Posterior cingulate gyrus (tissue), 11 donors: ENCODE measurements at places on chromosomes 1 and 21.
A peak's percentile ranks its signal among the peaks of the same experiment; 100 is the strongest.

DNA sequence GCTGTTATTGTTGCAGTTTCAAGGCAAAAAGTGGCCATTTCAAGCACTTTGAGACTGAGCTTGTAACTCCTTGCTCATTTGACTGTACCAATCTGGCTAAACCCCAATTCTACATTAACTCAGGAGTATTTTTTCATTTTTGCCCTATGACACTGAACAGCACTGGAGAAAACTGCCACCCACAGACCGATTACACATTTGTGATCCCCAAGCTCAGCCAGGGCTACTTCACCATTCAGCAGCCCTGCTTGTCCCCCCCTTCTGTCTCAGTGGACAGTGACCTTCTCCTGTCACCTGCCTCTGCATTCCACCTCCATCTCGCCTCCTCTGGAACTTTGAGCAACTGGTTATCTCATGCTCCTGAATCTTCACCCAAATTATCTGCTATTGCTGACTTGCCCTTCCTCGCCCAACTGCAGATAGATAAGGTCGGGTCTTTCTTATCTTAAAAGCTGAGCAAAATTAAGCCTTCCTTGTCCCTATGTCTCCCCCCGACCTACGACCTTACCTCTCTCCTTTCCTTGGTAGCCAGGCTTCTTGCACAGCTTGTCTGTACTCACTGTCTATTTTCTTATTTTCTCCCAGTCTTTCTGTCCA is 25.3 kb downstream of the SPATA46 start:
- DNase-seq, result no peak

GRCh38 chr1:231515748-231516147 is 12.7 kb upstream of the TSNAX start:
- DNase-seq, result no peak

GRCh38 chr1:247079141-247079874 is 697 bp upstream of the ZNF670 start:
- no peak for DNase-seq

GRCh38 chr1:211017075-211017718 is 116.8 kb downstream of the KCNH1 start:
- DNase-seq, result no peak

- DNase-seq, result no peak
Measured at GRCh38 chr1:243394601-243395464, 139.0 kb downstream of the SDCCAG8 start.

DNA sequence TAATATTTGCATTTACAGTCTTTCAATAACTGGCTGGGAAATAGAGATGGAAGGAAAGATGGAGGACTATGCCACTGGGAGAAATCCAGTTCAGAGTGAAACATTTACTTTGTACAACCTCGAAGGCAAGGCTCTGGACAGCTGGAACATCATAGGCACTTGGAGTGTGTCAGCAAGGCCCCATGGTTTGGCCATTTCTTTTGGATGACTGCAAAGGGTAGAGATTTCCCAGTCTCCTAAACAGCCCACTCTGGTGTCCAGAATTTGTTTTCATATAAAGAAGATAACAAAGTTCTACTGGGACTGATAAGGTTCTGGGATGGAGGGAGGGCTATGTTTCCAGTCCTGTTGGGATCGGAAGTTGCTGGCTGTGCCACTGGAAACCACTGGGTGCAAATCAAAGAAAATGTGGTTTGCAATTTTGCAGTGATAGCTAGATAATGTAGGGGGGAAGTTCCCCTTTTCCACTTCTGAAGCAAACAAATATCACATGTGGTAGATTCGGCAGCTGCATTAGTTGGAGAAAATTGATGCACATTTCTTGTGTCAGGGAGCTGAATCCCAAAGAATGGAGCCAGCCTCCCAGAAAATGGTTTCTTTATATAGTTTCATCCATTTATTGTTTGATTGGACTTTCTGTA is 16.2 kb downstream of the KCND3 start:
- DNase-seq, result no peak

DNA sequence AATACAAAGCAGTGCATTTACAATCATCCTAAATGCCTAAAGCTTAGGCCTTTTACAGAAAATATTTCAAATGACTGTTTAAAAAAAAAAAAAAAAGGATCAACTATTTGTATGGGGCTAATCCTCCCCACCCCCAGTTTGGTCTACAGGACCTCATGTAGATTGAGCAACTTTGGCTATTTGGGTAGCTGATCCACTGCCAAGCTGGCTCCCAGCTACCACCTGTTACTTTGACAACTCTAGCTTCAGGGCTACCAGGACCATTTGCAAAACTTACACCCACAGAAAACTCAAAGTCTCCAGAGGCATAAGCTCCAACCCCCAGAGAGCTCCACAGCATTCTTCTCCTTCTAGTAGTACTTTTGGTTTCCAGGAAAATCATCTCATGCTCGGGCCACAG is 29.4 kb downstream of the JAK1 start:
- no peak for DNase-seq

DNA sequence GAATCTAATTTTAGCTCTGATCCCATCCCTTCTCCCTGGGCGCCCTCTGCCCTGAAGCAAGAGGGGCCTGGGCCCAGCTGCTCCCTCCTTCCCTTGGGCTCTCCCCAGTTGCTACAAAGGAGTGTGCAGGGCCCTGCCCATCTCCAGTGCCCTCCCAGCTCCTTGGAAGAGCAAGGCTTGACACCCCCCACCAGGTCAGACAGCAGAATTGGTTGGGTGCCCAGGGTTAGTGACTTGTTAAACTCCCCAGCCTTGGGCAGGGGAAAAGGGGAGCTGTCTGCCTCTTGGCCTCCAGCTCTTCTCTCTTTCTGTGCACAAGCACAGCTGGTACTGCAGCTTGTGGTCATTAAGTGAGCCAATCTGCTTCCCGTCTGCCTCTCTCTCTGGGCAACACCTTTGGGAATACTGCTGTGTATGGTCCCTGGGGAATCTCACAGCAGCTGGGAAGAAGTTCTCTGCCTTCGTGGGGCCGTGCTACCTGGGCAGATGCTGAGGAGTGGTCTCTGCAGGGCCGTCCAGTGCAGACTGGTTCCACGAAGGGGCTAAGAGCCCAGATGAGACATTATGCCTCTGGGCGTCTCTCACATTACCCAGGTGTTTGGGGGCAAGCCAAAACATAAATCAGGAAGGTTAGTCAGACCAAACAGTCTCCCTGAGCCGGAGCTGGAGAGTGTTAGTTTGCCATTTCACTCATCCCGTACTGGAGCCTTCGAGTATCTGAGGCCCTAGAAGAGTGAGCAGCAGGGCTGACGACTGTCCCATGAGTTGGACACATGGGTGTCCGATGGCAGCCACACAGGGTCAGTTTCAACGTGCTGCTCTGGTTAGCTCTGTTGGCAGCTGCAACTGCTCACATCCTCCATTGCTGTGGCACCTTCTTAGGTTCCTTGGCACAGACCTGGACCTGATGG is 37.3 kb downstream of the TMEM53 start:
- DNase-seq, result peak; percentile 57
